H7 (cell line): ENCODE measurements at places on chromosomes 6 and 20.

DNA sequence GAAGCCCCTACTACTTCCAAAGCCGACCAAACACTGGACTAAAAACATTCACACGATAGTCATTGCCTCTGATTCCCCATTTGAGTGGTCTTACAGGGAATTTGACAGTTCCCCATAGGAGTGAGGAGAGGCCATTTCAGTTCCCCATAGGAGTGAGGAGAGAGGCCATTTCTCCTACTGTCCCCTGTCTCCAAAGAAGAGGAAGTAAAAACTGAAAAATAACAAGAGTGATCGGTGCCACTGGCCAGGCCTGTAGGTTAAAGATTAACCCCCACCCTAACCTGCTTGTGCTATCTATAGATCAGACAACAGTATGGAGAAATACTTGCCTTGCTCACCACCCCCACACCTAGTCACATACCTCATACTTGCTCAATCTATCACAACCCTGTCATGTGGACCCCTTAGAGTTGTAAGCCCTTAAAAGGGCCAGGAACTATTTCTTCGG is 204.0 kb upstream of the MOCS1 start:
- DNase-seq, result no peak

GRCh38 chr6:98834060-98835031 is at the start of gene POU3F2:
POU3F2 (plus strand) TSS chr6:98834574; CDS start chr6:98834874, 300 bp downstream.
- DNase-seq, result peak; percentile 97

- DNase-seq, result no peak
Observed at GRCh38 chr20:53154540-53154939, 182.4 kb downstream of the TSHZ2 start.

- DNase-seq, result no peak
Observed at GRCh38 chr6:6994796-6995195, 113.0 kb upstream of the RREB1 start.

DNA sequence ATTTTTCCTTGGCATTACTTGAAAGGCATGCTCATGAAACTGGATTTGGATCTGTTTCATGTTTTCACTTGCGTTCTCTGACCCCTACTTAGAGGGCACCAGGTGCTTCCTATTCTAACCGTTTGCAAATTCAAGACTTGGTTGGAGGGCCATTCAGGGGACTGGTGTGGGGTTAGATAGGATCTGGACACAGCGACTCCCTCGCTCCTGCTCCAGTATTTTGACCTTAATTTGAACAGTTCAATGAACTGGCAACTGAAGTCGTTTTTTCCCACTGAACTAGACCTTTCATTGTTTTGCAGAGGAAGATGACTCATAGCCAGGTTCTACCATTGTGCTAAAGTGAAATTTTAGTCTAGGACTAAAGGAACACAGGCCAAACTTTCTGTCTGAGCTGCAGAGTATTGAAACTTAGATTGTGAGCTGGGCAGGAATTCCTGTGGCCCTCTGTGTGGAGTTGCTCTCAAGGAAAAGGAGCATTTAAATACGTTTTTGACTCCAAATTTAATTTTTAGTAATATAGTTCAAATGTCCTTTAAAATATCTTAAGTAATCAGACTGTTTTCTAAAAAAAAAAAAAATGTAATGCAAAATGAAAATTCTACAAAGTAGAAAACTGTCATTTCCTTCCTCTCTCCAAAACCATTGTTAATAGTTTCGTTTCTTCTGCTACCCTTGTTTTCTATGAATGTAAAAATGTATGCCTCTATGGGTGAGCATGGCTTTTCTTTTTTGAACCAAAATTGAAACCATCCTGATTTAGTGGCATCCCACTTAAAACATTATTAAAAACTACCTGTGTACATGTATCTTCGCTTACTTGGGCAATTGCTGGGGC is 64.8 kb downstream of the UTRN start:
- DNase-seq, result peak; percentile 47

GRCh38 chr20:46013829-46014516 is 5.3 kb downstream of the MMP9 start:
- peak; percentile 95 for DNase-seq

DNA sequence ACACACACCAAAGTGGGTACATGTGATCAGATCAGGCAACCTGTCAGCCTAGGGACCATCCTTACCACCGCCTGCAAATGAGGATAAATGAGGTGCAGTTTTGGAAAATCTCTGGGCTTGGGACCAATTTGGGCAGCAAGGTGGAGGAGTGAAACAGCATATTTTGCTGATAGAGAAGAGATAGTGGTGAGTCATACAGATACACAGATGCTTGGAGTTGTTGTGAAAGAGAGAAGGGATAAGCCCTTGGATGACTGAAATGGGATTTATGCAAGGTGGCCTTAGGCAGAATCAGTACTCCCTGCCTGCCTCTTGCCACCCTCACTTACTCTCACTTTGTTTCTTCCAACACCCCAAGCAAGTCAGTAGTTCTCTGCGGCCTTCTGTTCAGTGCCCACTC is 34.7 kb downstream of the BMP2 start:
- no peak for DNase-seq

- DNase-seq, result no peak
Observed at GRCh38 chr6:158813032-158813431, 6.1 kb downstream of the EZR start.

GRCh38 chr20:31831211-31831610 is 12.1 kb downstream of the MYLK2 start:
- no peak for DNase-seq
